ENCODE measurements at places on chromosomes 3 and 15.

DNA sequence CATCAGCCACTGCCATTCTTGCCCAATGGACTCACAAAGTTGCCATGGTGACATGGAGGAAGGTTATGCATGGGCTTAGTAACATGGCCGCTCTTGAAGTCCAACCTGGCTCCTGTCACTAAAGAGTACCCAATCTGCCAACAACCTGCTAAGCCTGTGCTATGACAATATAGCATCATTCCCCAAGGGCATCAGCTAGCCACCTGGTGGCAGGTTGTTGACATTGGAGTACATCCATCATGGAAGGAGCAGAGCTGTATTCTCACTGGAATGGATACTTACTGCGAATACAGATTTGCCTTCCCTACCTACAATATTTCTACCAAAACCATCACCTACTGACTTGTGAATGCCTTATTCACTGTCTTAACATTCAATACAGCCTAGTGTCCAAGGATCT, 138.9 kb upstream of the RORA start:
- no peak for DNase-seq

DNA sequence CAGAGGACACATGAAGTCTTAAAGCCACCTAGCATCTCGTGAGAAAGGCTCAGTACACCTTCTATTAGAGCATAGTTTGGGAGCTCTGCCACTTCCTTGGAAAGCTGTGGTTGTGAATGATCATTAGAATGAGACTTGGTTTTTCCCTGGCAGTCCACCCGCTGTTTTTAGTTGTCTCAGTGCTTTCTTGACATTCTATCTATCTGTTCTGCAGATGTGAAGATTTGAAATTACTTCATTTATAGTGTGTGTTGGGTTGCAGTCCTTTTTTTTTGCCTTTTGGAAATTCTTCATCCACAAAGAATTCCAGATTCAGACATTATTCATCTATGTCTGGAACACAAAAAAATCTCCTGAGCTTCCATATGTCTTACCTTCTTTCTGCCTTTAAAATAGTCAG, 23.7 kb downstream of the PPP2R3A start:
- DNase-seq, result no peak

GRCh38 chr3:191238321-191238817, 39.3 kb downstream of the OSTN start:
- no peak for DNase-seq

DNA sequence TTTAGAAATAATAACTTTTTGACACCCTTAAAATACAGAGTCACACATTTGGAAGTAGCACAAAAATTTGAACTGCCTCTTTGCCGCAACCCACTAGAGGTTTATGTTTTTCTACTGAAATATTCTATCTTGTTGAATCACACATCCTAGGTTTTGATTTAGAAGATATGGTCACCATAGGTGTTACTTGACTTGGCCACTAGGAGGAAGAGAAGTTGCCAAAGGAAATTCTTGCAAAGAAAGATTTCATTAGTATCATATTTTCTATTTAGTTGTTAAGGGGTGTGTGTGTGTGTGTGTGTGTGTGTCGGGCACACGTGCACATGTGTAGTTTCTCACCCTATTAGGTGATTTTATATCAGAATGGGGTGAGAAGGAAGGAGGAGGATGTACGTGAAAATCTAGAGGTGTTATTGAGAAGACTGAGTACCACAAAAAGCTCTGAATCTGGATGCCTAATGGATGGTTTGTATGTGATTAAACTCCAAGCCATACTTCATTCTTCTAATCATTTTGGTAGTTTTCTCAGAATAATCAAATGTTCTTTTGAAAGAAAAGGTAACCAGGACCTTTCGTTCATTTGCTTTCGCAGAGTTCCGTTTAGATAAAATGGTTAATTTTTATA, 31.5 kb downstream of the ZFAND6 start:
- no peak for DNase-seq

DNA sequence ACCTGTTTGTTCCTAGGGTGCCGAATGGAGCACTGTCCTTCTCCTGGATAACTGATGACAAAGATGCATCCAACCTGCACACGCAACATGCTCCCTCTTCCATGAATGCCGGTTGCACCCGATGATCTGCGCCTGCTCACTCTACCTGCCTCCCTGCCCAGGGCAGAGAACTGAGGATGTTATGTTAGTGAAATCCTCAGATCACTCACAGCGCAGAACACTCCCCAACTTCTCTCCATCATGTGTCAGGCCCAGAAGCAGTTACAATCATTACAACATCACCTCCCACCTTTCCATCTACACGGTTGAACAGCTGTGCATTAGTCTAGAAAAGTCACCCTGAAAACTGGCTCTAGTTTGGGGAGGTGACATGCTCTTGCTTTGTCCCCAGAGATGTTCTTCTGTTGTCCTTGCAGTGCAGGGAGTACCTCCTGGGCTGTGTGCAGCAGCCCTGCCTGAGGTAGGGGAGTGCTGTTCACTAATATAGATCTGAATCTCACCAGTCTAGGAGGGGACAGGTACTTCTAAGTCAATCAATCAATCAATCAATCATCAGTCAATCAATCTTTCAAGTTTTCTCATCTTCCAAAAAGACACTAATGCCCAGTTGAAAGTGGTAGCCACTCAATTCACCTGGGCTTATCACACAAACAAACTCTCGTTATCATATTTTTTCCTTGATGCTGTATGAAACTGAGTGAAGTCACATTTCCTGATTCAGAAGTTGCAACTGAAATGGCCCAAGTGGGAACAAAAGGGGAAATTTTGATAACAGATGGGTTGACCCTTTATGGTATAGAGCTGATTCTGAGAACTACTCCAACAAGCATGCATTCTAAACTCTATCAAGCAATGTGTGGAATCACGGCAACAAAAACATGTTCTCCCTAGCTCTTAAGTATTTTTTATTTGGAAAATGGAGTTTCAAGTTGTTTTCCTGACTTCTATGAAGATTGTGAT, 15.4 kb upstream of the ISLR start:
- no peak for DNase-seq
